ENCODE measurements at places on chromosomes 4 and X.
A peak's percentile ranks its signal among the peaks of the same experiment; 100 is the strongest.

DNA sequence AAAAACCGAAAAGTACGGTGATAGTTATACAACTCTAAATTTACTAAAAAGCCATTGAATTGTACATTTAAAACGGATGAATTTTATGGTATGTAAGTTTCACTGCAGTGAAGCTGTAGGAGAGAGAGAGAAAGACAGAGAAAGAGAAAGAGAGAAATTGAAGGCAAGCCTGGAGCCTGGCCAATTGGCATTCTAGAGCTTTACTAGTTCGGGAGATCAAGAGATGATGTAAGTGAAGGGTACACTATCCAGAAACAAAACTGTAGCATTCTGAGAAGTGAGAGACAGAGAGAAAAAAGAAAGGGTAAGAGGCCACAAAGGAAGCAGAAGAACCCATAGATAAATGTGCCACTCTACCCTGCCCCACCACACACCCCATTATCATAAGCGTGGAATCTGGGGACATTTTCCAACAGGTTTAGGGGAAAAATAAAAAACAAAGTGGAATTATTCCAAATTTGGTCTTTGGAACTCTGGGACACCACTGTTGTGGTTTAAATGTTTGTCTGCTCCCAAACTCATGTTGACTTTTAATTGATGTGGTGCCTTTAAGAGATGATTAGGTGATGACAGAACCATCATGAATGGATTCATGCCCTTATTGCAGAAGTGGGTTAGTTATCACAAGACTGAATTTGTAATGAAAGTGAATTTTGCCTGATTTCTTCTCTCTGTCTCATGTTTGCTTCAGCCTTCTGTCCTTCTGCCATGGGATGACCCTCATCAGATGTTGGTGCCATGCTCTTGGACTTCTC lies 123.0 kb upstream of the PLS3 start:
- DNase-seq, result no peak

DNA sequence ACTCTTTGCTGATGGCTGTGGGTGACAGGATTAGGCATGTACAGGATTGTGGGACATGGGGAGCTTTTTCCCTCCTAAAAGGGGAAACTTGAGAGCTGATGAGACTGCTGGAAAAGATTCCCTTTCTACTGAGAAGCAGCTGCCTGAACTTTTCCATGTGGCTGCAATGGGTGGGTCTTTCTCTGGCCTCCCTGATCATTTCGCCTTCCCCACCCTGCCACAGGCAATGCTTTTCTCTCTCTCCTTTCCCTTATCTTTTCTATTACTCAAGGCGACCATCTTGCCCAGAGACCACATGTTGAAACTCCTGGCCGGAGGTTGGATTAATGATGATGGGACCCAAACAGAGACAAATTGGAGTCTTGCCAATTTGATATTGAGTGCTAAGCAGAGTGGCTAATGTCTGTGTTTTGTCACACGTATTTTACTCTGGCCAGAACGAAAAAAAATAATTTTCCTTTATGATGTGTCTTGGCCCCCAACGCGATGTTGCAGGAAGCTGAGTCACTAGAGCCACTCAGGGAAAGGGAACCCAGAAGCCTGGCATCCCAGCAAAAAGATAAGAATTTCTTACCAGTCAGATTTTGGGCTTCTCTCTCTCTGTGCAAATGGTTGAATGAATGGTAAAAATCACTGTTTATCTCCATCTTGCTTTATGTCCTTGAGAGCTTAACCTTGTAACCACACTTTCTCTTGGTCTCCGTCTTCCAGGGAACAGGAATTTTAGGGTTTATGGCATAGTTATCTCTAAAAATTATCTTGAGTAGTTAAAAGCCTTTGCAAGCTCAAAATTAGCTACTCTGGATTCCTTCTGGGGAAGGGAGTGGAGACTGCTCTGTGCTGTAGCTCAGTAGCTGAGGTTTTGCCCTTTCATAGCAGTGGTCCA lies 19.4 kb upstream of the ATP8A1 start:
- DNase-seq, result no peak

GRCh38 chrX:15525664-15526416 lies 25.2 kb downstream of the BMX start:
- no peak for DNase-seq

- DNase-seq, result no peak
These were observed 317.9 kb upstream of the DIPK2B start for GRCh38 chrX:45518552-45518951.

DNA sequence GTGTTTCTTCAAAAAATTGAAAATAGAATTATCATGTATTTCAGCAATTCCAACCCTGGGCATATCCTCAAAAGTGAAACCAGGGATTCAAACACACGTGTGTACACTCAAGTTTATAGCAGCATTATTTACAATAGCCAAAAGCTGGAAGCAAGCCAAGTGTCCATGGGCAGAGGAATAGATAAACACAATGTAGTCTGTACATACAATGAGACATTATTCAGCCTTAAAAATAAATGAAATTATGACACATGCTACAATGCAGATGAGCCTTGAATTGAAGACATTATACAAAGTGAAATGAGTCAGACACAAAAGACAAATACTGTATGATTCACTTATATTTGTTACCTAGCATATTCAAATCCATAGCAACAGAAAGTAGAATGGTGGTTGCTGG lies 853.4 kb downstream of the STIM2 start:
- DNase-seq, result no peak

- DNase-seq, result no peak
These were observed 269.8 kb downstream of the BCOR start for GRCh38 chrX:39827951-39828350.

DNA sequence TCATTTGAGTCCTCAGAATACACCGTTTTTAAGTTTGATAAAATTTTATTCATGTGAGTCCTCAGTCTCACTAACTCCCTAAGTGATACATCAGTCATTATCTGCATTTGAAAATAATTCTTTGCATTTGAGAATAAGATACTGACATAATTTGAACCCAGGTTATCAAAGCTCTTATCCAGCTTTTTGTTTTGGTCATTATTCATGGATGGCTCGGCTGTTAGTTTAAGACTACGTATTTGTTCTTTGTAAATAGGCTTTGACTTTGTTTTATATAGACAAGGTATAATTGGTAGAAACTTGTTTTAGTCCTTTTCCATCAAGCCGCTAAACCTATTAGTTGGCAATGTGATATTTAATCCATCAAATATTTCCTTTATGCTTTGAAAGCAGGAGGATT lies 7.9 kb downstream of the SPRY1 start:
- no peak for DNase-seq

DNA sequence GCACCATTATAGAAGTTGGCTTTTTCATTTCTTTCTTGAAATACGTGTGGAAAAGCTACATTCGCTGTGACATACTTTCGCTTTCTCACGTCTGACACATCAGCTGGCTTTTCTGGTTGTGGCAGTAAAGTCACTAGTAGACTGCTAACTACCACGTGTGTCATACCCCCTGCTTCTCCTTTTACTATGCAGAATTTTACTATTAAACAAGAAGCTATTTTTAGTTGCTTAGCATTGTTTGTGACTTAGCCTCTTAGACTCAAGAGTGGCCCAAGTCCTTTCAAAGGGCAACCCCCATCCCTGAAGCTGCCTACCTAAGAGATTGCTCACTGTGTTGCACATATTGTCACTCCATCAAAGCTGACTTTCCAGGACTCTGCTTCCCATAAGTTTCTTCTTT lies 2.1 kb upstream of the IL2 start:
- DNase-seq, result no peak

- DNase-seq, result no peak
These were observed 669.2 kb upstream of the AADAT start for GRCh38 chr4:170758988-170759387.

DNA sequence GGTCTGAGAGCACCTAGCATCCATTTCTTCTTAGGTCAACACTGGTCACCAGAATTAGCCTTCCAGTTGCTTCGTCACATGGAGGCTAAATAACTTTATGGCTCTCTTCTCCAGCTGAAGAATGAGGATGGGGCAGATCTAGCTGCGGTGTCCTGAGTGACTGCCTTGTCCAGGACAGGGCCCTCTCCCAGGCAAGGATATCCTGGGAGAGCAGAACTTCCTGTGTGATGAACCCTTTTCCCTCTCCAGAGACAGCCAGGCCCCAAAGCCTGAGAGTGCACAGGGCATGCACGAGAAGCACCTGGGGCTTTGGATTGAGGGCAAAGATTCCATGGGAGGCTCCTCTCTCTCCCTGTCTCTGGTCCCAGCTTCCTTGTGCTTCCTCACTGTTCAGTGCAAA lies 108.2 kb upstream of the MAMLD1 start:
- no peak for DNase-seq

- DNase-seq, result no peak
These were observed 85.1 kb downstream of the SLC10A7 start for GRCh38 chr4:146436423-146437162.

- no peak for DNase-seq
These were observed 61.5 kb downstream of the TIGD2 start for GRCh38 chr4:89172865-89173264.

GRCh38 chr4:8906991-8907595 lies 35.5 kb upstream of the HMX1 start:
- no peak for DNase-seq

GRCh38 chrX:107985033-107985432 lies 2.9 kb upstream of the TEX13B start:
- DNase-seq, result no peak

DNA sequence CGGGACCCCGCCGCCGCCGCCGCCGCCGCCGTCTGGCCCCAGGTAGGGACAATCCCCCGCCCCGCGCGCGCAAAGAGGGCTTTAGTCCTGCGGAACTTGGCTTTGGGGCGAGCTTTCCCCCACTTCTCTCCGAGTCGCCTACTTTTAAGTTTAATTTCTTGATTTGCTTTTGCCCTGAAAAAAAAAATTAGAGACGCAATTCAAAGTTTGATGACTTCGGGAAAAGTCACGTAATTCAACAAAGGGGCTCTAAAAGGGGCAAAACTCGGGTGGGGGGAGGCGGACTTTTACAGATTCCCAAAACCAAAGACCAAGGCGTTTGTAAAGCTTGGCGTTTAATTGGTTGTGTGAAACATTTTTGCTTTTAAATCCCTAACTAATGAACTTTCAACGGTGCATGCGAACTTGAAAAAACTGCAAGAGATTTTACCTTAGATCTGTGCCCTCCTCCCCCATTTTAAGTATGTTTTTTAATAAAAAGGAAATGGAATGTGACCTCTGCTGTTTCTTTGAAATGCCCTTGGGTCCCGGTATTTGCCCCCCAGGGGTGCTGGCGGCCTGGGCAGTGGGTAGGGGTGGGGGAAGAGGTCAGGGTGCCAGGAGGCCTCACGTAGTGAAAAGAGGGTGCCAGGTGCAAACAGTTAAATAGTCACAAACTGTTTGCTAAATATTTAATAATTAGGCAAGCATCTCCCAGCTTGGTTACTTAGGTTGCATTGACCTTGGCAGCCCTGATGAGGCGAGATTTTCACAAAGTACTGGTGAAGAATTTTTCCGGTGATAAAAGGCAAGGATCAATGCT lies 209.7 kb downstream of the NWD2 start:
- no peak for DNase-seq

GRCh38 chr4:98260047-98260578 lies 1.1 kb upstream of the RAP1GDS1 start:
- peak; percentile 53 for DNase-seq

Measured in left kidney (tissue), 8 donors.